ENCODE measurements at places on chromosomes 5 and 9.

- no peak overlapping the region for H3K27ac ChIP-seq
- no peak overlapping the region for H3K4me3 ChIP-seq
- H3K27me3 ChIP-seq: no peaks in the 10 kb centered on the region
- DNase-seq: no peak
- no peaks in the 10 kb centered on the region for H3K36me3 ChIP-seq
- no peaks in the 10 kb centered on the region for H3K4me1 ChIP-seq
Measured at GRCh38 chr5:158033724-158034123, 174.8 kb upstream of the CLINT1 start.

DNA sequence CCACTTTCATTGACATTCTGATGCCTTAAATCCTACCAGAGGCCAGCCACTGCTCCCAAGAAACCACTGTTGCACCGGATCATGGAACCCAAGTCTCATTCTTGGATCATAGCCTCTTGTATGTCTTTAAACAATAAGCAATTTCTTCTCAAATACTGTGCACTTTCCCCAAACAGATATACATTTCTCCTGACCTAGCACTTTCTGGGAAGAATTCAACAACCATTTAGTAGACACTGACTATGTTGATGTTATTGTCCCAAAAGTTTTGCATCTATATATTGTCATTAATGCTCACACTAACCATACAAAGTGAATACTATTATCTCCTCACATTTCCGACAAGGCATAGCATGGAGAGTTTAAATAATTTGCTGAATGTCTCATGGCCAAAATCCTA, 123.3 kb downstream of the GNAQ start:
- no peaks in the 10 kb centered on the region for H3K27me3 ChIP-seq
- no peak for DNase-seq
- no peak overlapping the region for H3K4me3 ChIP-seq
- no peaks in the 10 kb centered on the region for H3K36me3 ChIP-seq
- no peak overlapping the region for H3K27ac ChIP-seq

DNA sequence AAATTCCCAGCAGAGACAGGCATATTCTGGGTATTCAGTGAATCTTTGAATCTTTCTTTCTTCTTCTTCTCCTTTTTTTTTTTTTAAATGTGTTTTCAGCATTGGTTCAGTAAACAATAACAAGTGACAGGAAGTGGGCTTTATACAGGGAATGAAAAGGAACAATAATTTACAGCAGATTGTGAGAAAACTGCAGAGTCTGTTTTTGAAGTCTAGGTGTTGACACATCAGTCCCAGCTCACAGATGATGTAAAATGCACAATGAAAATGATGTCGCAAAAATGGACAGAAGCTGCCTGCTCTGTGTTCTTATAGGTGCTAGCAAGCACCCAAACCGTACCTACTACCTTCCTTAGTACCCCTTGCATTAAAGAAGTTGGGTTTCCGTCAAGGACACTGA, 38.8 kb downstream of the TNC start:
- no peaks in the 10 kb centered on the region for H3K27me3 ChIP-seq
- H3K27ac ChIP-seq: no peak overlapping the region
- no peaks in the 10 kb centered on the region for H3K36me3 ChIP-seq
- no peak for DNase-seq

DNA sequence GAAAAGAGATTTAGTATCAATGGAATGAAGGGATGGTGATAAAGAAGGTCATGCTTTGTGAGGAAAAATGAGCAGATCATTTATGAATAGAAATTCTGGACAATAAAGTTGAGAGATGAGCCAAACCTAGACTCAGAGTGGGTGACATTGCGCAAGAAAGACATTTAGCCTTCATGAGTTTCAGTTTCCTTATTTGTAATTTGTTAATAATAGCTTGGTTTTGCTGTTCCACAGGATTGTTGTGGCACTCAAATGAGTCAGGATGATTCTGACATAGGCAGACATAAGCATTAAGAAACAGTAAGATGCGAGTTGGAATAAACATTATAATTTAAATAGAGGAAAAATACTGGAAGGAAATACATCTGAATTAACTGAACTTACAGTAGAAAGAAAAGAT, 34.8 kb downstream of the ITGA2 start:
- DNase-seq: no peak
- H3K4me3 ChIP-seq: no peak overlapping the region
- peaks cover 8% of the 10 kb centered on the region for H3K4me1 ChIP-seq

DNA sequence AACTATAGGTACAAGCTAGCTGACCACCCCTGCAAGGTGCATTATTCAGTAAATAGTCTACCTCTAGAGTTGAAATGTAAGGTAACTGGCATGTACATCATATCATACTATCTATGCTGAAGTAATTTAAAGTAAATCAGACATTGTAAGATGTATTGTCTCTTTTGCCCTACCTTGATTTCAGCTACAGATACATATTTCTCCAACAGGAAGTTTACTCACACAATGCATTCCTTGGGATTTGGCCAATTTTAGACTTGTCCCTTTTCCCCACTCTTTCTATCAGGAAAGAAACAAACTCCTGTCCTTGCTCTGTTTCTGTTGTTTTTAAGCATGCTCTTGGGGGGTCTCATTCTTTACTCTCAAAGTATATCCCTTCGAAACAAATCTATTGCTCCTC, 58.5 kb upstream of the TSLP start:
- no peaks in the 10 kb centered on the region for H3K4me1 ChIP-seq
- no peak for DNase-seq
- no peaks in the 10 kb centered on the region for H3K36me3 ChIP-seq
- no peak overlapping the region for H3K27ac ChIP-seq
- no peak overlapping the region for H3K4me3 ChIP-seq

- H3K27me3 ChIP-seq: no peaks in the 10 kb centered on the region
- no peak overlapping the region for H3K4me3 ChIP-seq
- peak overlapping the region; percentile 36 for H3K27ac ChIP-seq
- DNase-seq: peak; percentile 47
- H3K36me3 ChIP-seq: peaks cover 12% of the 10 kb centered on the region
Measured at GRCh38 chr9:93118863-93119702, 15.0 kb downstream of the NINJ1 start.

- no peaks in the 10 kb centered on the region for H3K36me3 ChIP-seq
- H3K4me3 ChIP-seq: no peak overlapping the region
- no peaks in the 10 kb centered on the region for H3K27me3 ChIP-seq
- no peak for DNase-seq
- no peaks in the 10 kb centered on the region for H3K4me1 ChIP-seq
- no peak overlapping the region for H3K27ac ChIP-seq
Measured at GRCh38 chr5:154087260-154087659, 48.5 kb downstream of the MFAP3 start.

DNA sequence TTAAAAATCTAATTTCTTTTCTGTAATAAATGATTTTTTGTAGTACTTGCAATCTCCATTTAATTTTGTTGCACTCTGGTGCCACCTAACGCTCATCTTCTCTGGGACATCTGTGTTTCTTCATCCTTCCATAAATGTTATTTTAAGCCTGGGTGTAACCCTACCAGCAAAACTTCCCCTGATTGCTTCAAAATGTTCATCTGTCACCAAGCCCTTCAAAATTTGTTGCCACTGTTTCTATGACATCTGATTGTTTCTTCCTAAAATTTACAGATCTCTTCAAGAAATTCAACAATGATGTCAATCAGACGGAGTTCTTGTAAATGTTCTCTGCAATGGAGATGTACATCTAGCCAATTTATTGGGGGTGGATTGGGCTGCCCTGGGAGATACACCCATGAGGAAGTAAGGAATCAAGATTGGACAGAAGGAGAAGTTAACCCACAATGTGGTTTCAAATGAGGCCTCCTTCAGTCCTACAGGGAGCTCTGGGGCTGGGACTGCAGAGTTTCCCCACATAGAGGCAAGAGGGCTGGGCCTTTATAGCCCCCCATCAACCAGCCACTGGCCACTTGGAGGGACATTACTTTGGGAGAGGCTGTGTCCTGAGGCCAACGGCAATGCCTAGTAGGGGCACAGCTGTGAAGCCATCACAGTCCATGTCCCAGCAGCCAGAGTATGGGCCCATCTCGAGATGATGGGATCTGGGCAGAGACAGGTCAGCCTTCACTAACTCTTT, 23.3 kb downstream of the MCTP1 start:
- no peak overlapping the region for H3K27ac ChIP-seq
- no peak overlapping the region for H3K4me3 ChIP-seq
- no peaks in the 10 kb centered on the region for H3K27me3 ChIP-seq

DNA sequence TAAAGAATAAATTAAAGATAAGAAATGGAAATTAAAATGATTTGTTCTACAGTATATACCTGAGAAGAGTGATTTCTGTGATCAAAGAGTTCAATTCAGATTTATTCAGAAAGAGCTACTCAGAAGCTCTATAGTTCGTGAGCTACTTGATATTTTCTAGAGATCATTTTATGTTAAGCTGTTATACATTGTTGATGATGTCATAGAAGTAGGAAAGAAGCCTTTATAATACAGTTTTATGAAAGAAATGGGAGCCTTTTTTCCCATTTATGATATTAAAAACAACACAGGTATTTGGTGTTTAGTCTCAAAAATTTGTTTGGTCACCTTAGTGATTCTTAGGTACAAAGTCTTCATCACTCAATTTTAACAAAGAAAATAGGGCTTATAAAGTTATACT, 20.8 kb downstream of the RNF14 start:
- H3K27me3 ChIP-seq: no peaks in the 10 kb centered on the region
- H3K4me3 ChIP-seq: no peak overlapping the region
- peaks cover 72% of the 10 kb centered on the region for H3K36me3 ChIP-seq
- no peak for DNase-seq

DNA sequence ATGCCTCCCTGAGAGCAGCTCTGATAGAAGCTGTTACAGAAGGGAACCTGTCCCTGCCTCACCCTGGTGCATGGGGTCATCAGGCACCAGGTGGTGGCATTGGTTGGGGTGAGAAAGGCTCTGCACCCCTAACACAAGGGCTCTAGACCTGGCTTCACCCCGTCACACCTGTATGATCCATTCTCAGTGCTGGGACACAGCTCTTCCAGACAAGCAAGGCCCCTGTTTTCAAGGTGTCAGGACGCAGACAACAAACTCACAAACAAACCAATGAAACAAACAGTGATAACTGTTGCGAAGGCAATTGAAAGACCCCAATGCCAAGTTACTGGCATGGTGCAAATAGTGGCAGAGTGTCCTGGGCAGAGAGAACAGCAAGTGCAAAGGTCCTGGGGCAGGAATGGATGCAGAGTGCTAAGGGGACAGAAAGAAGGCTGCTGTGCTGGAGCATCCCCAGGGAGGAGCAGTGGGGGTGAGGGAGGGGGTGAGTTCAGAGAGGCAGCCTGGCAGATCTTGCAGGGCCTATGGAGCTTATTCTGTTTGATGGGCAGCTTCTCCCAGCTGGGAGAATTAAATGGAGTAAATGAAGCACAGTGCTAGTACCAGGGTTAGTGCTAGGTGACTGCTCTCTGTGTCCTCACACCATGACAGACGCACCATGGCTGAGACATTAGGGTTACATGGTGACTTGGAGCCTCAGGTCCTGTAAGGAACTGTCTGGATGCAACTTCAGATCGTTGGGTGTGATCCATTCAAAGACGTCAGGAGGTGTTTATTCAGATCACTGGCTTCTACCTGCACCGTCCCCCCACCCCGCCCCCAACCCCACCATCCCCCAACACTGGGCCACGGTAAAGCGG, 67.9 kb upstream of the UNC5A start:
- peaks cover 94% of the 10 kb centered on the region for H3K27me3 ChIP-seq
- H3K36me3 ChIP-seq: no peaks in the 10 kb centered on the region
- no peak overlapping the region for H3K27ac ChIP-seq
- peak; percentile 15 for DNase-seq

DNA sequence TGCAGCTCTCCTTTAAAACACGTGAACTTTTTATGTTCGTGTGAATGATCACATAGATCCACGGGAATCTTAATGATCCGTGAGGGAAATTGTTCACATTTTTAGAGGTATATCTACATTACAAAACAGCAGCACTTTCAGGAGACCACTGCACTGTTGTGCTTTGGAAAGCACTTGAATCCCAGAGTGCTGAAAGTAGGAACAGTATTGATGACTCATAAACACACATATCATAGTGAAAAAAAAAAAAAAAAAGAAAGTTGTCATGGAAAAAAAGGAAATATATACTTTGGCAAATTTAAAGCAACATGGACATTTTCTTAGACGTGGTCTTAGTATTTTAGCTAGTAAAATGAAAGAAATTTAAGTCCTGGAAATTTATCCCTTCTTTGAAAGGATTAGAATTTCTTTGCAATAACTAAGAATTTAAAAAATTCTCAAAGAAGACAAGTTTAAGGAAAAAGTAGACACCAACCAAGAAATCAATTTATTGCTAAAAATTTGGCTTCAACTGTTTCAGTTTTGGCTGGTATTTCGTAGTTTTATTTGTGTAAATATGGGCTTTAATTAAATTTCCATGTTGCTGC, 55.4 kb downstream of the ADGRV1 start:
- H3K4me3 ChIP-seq: no peak overlapping the region
- H3K27ac ChIP-seq: no peak overlapping the region
- no peaks in the 10 kb centered on the region for H3K36me3 ChIP-seq

DNA sequence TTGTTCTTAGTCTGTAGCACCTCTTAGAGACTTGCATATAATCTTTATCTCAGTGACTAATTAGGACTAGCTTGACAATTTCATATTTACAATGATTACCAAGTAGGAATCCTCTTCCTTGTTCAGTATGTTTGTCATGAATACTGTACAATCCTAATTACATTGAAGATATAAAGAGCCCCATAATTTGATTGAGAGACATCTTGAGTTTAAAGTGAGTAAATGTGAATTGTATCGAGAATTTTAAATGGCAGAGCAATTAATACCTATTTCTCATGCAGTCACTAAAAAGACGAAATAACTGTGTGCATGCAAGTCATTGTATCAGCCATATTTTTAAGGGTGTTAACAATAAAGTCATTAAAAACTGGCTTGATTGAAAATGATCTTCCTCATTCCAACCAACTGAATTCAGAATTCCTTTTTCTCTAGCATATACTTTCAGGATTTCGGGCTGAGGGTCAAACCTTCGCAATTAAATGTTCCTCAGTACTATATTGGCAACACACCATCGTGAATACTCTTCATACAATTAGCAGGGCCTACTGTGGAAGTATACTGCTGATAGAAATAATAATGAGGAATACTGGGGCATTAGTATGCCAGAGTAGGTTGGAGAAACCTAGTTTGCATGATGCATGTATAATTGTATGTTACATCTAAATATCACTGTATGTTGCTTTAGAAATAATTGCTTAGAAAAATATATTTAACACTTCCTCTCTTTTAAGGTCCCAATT, 284.7 kb upstream of the TMEM161B start:
- H3K27me3 ChIP-seq: no peaks in the 10 kb centered on the region
- H3K4me3 ChIP-seq: no peak overlapping the region
- no peak overlapping the region for H3K27ac ChIP-seq
- H3K4me1 ChIP-seq: no peaks in the 10 kb centered on the region
- H3K36me3 ChIP-seq: no peaks in the 10 kb centered on the region
- no peak for DNase-seq

GRCh38 chr5:65811885-65812284, 89.9 kb downstream of the NLN start:
- no peak for DNase-seq
- no peaks in the 10 kb centered on the region for H3K36me3 ChIP-seq
- H3K27ac ChIP-seq: no peak overlapping the region
- H3K4me3 ChIP-seq: no peak overlapping the region
- no peaks in the 10 kb centered on the region for H3K27me3 ChIP-seq
